Spinal cord (tissue), 10 donors: ENCODE measurements at places on chromosomes 16 and 17. TPM values are rescaled to one million over a fixed set of nuclear protein-coding genes. Genes with fewer than 3 reads are reported as not detected.
A peak's percentile ranks its signal among the peaks of the same experiment; 100 is the strongest.

DNA sequence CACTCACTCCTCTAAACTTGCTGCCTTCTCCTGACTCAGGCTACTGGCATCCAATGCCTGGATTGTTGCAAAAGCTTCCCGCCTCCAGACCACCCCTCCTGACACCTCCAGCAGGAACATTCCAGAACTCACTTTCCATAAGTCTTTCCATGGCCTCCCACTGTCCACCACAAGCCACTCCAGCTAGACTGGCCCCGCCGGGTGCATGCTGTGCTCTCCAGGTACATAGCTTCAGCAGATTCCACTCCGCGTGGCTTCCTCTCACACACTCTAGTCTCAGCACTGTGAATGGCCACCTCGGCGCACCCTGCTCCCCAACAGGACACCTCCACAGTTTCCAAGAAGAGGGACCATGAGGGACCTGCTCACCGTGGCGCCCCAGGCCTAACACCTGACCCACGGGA, 25.9 kb upstream of the FAAP100 start:
- peaks cover 27% of the 10 kb centered on the region for H3K4me1 ChIP-seq
- H3K27ac ChIP-seq, result no peak overlapping the region
- H3K27me3 ChIP-seq, result no peaks in the 10 kb centered on the region
- no peak for DNase-seq

- H3K27ac ChIP-seq, result peak overlapping the region; percentile 82
- DNase-seq, result peak; percentile 55
- H3K4me1 ChIP-seq, result peaks cover 50% of the 10 kb centered on the region
- H3K4me3 ChIP-seq, result no peak overlapping the region
- no peaks in the 10 kb centered on the region for H3K27me3 ChIP-seq
These were observed 117.4 kb downstream of the HIC1 start for GRCh38 chr17:2172077-2172851.

GRCh38 chr17:4152471-4152870, 9.5 kb downstream of the CYB5D2 start:
- H3K27me3 ChIP-seq, result no peaks in the 10 kb centered on the region
- DNase-seq, result no peak
- H3K27ac ChIP-seq, result no peak overlapping the region
- peaks cover 75% of the 10 kb centered on the region for H3K36me3 ChIP-seq
- no peaks in the 10 kb centered on the region for H3K4me1 ChIP-seq

DNA sequence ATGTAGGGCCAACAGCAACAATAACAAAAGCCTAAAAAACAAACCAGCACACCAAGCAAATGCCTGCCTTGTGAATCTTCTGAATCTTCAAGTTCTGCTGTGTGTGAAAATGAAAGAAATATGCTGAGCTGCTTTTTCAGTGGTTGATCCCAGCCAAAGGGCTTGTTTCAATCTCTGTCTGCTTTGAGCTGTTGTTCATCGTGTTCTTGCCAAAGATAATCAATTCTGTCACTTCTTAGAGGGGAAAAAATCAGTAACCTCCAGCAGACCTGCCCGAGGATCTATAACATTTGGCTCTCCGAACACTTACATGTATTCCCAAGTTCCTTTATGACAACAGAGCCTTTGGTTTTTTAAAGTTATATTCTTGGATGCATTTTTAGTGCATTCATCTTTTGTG, 65.9 kb downstream of the VPS35L start:
- DNase-seq, result no peak
- H3K36me3 ChIP-seq, result peaks cover 33% of the 10 kb centered on the region
- H3K4me1 ChIP-seq, result no peaks in the 10 kb centered on the region
- peak overlapping the region; percentile 29 for H3K27ac ChIP-seq
- no peak overlapping the region for H3K4me3 ChIP-seq

DNA sequence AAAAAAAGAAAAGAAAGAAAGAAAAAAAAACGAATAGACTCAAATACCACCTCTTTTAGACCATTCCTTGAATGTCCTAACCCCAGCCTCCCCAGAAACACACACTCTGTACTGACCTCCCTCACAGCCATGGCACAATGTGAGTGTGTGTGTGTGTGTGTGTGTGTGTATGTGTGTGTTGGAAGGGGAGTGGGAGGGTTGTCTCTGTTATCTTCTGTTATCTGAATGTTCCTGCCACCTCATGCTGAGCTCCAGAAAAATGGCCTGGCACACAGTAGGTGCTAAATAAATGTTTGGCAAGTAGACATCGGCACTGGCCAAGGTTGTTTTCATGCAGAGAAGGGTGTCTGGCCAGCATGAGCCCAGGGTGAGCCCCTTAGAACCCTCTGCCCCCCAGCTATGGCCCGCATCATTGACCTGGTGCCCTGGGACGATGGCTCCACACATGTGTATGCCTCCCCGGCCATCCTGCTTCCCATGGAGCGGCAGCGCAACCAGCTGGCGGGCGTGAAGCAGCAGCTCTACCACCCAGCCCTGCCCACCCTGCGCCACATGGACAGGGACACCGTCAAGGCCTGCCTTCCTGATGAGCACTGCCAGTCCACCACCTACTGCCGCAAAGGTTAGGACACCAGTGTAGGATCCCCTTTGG, 6.6 kb upstream of the CNGB1 start:
- no peak overlapping the region for H3K4me3 ChIP-seq
- H3K4me1 ChIP-seq, result peaks cover 11% of the 10 kb centered on the region
- no peaks in the 10 kb centered on the region for H3K36me3 ChIP-seq
- no peak for DNase-seq

DNA sequence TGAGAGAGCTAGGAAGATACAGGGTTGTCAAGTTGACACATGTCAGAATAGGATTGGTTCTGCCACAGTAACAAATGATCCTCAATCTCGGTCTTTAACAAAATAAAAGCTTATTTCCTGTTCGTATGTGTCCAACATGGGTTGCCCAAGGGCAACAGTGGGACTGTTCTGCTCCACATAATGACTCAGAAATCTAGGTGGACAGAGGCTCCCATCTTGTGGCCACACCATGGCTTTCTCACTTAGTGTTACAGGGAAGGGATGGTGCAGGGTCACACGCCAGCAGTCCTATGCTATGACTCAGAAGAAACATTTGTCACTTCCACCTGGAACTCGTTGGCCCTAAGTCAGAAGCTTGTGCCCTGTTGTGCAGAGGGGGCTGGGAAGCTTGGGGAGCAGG, 364.9 kb downstream of the SNX29 start:
- H3K36me3 ChIP-seq, result no peaks in the 10 kb centered on the region
- DNase-seq, result no peak
- H3K4me1 ChIP-seq, result peaks cover 8% of the 10 kb centered on the region
- H3K4me3 ChIP-seq, result no peak overlapping the region
- no peaks in the 10 kb centered on the region for H3K27me3 ChIP-seq

- no peaks in the 10 kb centered on the region for H3K36me3 ChIP-seq
- DNase-seq, result no peak
- peaks cover 21% of the 10 kb centered on the region for H3K4me1 ChIP-seq
- H3K27me3 ChIP-seq, result peaks cover 37% of the 10 kb centered on the region
These were observed 1.7 kb downstream of the RPRML start for GRCh38 chr17:46977348-46977747.

- H3K36me3 ChIP-seq, result peaks cover 10% of the 10 kb centered on the region
- DNase-seq, result no peak
- H3K27ac ChIP-seq, result no peak overlapping the region
- no peak overlapping the region for H3K4me3 ChIP-seq
- peaks cover 35% of the 10 kb centered on the region for H3K4me1 ChIP-seq
These were observed 24.6 kb downstream of the RPH3AL start for GRCh38 chr17:327971-328370.

DNA sequence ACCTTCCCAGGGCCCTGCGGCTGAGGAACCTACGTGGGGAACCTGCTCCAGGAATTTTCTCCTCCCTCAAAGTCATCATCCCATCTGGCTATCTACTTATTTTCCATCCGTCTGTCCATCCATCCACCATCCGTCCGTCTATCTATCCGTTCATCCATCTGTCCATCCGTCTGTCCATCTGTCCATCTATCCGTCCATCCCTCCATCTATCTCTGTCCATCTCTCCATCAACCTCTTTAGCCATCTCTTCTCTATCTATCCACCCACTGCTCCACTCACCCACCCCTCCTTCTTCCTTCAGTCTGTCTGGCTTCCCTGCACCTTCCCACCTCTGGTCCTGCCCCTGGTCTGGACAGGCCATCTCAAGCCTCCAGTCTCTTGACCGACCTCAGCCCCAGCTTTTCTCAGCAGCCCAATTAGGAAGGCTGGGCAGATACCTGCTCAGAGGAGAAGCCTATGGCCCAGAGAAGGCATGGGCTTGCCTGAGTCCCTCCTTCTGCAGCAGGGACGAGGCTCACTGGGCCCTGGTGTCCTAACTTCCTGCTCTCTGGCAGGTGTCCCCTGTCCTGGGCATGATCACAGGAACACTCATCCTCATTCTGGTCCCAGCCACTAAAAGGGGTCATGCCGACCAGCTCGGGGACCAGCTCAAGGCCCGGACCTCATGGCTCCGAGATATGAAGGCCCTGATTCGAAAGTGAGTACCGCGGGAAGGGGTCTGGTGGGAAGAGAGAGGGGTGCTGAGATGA, 23.0 kb downstream of the MYBBP1A start:
- DNase-seq, result no peak
- no peaks in the 10 kb centered on the region for H3K27me3 ChIP-seq
- peaks cover 78% of the 10 kb centered on the region for H3K36me3 ChIP-seq
- no peak overlapping the region for H3K27ac ChIP-seq
- peaks cover 70% of the 10 kb centered on the region for H3K4me1 ChIP-seq
- no peak overlapping the region for H3K4me3 ChIP-seq

DNA sequence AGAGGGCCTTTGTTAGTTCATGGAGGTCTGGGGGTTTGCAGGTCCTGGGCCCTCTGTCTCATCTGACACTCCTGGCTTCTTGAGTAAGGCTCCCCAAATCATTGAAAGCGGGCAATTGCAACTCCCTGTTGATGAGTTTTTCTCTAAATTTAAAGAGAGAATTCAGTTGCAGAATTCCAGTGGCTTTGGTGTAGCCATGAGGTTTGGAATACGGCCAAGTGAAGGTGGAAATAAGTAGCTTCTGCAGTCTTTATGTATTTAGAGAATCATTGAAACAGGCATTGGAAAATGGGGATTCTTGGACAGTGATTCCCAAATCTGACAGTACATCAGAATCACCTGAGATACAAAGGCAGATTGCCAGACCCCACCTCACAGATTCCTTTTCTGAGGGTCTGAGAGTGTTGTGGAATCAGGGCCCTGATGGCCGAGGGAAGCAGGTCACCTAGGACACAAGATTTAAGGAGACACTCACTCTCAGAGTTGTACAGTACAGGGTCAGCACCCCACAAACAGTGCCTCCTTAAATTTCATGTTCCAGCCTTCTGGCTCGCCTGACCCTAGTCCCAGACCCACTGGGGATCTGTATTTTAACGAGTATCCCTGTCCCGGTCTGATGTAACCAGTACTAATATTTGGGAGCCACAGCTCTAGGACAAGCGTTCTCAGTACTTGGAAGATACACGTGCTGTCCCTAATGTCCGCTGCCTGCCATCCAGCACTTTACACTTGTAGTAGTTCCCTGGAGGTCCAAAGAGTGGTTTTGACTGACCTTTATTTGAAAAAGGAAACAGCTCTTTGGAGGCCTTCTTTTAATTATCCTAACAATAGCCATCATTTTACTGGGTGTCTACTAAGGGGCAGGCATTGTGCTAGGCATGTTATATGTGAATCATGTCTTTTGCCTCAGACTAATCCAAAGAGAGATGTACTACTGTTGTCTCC, 37.8 kb downstream of the YPEL2 start:
- peaks cover 52% of the 10 kb centered on the region for H3K4me1 ChIP-seq
- DNase-seq, result no peak

DNA sequence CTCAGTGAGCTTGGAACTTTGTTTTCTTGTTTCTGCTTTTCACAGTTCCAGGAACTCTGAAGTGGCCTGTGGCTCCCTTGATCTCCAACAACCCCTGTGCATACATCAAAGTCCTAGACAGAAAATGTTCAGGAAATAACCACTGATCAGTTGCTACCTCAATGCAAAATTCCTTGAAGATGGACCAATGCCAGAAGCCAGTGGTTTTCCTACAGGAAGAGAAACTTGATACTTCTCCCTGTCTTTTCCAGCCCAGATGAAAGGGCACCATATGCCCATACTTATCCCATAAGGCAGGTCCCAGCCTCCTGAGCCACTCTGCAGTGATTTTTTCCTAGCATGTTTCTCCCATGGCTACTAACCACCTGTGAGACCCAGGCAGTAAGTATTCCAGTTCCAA, 12.3 kb upstream of the CDRT4 start:
- no peaks in the 10 kb centered on the region for H3K36me3 ChIP-seq
- no peak for DNase-seq
- peaks cover 2% of the 10 kb centered on the region for H3K4me1 ChIP-seq
- no peak overlapping the region for H3K4me3 ChIP-seq

DNA sequence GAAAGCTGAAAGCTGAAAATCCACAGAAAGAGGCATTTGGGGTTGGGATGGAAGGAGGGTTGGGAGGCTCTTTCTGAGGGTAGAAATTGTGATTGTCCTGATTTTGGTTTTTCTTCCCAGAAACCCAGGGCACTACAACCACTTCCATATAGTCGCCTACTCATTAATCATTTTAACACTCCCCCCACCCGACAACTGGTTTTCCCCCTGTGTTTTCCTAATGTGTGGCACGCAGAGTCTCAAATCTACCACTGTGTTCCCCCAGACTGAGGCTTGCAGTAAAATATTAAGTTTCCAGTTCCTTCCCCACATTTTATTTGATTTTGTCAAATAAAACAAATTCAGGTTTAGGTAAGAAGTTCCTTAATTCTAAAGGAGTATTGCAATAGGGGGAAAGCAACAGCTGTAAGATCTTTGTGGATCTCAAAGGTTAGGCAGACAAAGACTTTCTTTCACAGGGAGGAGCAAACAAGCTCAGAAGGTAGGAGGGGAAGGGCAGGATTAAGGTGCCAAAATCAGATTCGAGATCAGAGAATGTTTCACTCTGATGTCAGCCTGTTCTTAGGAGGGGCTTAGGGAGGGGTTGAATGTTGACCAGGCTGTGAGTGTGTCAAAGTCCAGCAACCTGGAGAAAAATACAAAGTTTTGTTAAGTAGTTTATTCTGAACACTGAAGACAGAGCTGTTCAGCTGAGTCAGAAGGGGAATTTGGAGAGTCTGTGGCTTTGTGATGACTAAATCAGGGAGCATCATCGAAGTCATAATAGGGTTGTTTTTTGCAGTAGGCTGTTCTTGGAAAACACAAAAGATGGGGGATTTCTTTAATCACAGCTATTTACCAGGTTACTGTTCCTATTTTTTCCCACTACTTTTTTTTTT, 3.6 kb downstream of the ZNF267 start:
- no peak for DNase-seq
- H3K4me1 ChIP-seq, result peaks cover 10% of the 10 kb centered on the region
- H3K4me3 ChIP-seq, result no peak overlapping the region
- H3K27me3 ChIP-seq, result no peaks in the 10 kb centered on the region

Gene KCNJ18
- not detected for total RNA-seq

Gene ZSCAN10
- not detected for total RNA-seq
